ENCODE measurements at places on chromosomes 3 and 15.

DNA sequence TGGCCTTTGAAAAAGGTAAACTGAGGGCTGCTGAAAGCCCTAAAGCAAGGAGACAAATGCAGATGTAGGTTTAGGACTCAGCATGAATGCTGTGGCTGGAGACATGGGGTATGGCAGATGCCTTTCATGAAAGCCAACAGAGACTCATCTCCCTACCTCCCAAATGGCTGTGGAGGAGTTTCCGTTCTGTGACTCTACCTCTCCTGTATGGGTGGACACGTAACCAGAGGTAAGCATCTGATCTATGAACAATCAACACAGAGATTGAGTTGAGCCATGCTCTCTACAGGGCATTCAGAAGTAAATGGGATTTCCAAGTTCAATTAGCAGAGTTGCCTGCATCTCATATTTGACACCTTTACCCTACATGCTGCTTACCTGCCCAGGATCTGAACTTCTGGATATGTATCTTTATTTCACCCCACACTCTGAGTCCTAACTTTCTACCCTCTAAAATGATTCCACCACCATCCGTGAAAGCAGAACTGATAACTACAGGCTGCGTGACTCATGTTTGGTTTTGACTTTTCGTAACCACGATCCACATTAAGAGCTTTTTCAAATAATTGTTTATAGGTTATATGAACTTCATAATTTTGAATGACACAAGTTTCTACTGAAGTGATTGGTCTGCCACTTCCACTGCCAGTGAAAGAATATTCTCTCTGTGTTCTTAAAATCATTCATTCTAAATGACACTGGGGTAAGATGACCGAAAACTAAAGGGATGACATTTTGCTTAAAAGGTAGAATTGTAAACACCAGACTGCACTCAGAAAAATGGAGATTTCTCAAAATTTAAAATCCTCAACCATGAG lies 1058.7 kb downstream of the FHIT start:
- DNase-seq = no peak

- DNase-seq = no peak
Observed at GRCh38 chr15:96351761-96352603, 21.5 kb downstream of the NR2F2 start.

DNA sequence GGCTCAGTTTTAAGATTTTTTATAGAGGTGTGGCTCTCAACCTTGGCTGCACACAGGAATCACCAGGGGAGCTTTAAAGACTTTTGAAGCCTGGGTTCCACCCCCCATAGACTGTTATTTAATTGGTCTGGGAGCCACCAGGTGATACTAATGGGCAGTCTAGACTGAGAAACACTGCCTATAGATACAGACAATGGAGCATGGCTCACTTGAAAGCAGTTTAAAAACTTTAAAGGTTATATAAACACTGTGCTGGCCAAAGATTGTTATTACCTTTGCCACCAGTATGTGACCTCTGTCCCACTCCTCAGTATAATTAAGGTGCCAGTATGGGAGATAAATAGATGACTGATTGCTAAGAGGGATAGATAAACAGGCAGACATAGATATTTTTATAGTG lies 3.8 kb downstream of the GOLIM4 start:
- DNase-seq = no peak

DNA sequence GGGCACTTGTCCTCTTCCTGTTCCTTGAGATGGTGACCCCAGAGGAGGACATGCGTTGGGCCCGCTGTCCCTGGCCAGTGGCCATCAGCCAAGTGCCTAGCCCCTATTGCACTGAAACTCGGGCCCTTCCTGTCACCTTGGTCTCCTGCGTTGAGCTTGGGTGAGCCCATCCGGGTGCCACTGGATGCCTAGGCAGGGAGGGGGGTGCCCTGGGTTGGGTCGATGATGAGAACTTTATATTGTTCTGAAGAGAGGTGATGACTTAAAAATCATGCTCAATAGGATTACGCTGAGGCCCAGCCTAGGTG lies 221.8 kb downstream of the SNRPN start:
- no peak for DNase-seq

GRCh38 chr15:41822471-41822870 lies 5.4 kb upstream of the JMJD7 start:
- DNase-seq = no peak

- no peak for DNase-seq
Observed at GRCh38 chr3:58459160-58459559, 25.5 kb upstream of the PDHB start.

DNA sequence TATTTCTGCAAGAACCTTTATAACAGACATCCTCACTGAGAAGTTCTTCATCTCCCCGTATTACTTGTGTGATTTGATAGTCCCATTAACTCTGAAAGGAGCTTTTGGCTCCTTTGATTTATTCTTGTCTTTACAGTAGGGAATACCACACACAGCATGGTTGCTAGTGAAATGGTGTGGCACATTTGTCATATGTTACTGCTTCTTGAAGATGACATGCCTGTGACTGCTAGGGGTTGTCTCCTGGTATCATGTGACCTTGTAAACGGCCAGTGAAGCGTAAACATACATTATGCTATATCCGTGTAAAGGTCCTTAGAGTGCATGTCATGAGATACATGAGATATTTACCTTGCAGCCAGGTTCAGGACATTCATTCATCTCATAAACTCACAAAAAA lies 197.9 kb downstream of the RYR3 start:
- DNase-seq = no peak

DNA sequence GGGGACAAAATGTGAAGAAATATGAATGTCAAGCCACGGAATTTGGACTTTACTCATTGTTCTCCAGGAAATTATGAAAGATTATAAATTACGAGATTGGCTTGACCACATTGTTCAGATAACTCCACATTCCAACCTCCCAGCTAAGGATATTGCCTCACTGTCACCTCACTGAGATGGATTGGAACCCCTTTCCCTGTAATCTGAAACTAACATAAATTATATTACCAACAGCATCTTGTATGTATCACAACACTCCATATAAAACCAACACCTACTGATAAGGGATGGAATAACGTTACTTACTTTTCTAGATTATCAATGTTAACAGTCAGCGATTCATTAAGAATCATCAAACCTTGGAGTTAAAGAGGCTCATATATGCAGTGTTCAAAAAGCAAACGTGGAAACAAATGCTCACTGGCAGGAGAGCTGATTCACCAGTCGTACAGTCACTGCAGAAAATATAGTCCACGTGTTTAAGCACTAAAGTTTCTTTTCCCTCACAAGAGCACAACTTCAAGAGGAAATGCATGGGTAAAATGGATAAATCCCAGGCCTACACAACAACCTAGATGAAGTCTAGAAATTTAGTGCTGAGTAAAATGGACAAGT lies 451.5 kb downstream of the FGF12 start:
- DNase-seq = no peak

DNA sequence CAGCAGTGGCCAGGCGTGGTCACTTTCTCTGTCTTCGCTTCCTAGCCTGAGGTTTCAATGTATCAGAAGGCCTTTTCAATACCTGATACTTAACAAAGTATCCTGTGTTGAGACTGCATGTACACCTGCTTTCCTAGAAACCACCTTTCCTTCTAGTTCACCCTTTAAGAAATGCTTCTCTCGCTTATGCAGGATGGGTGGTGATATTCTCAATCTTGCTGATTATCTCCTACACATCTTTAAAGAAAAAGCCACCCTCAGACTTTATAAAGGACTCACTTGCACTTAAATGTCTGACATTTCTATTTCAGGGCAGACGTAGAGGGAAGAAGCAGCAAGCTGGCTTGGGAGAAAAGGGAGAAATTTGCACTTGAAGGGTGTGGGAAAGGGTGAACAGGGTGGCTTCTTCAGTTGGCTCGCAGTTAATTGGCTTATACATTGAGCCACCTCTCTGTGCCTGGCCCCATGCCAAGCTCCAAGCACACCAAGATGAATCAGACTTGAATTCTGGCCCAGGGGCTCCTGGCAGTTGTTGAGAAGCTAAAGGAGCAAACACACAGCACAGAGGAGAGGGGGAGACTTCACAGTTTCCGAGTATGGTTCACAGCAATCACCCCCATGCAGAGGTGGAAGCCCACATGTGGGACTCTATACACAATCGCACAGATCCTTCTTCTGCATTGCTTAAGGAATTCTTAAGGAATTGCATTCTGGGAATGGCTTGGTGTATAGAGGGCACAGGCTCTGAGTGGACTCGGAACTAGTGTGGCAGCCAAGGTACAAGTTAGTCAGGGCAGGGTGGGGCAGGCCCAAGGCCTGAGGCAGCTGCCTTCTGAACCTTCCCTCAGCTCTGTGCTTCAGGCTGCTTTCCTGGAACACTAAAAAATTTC lies 1.3 kb downstream of the ARL6IP5 start:
- DNase-seq = no peak

DNA sequence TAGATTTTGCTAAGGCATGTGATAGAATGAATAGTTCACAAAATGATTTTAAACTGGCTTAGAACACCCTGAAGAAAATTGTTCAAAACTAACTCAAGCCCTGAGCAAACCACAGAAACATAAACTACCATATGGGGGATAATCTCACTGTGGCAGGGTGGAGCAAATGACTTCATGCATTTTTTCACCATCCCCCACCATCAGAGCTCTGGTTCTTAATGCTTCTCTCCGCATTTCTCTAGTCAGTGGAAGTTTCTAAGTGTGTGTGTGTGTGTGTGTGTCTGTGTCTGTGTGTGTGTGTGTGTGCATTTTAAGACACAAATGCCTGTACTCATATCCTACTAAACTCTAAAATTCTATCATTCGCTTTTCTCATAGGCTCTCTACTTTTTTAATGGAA lies 107.1 kb upstream of the PHLDB2 start:
- no peak for DNase-seq
